ENCODE measurements at places on chromosomes 16 and 17. TPM values are rescaled to one million over a fixed set of nuclear protein-coding genes. Genes with fewer than 3 reads are reported as not detected.

DNAJA3 gene
- polyA plus RNA-seq, result 38.4 TPM

SYT17 gene
- 1.8 TPM for polyA plus RNA-seq

C1QL1 gene
- polyA plus RNA-seq, result 15.1 TPM

TEKT5 gene
- 0.19 TPM for polyA plus RNA-seq

SPEM2 gene
- not detected for polyA plus RNA-seq

KRTAP2-3 gene
- not detected for polyA plus RNA-seq

SLC43A2 gene
- polyA plus RNA-seq, result 19.6 TPM

SLC35B1 gene
- polyA plus RNA-seq, result 33.1 TPM

HAS3 gene
- 13.0 TPM for polyA plus RNA-seq

ARHGDIG gene
- polyA plus RNA-seq, result 0.95 TPM

Measured in urinary bladder (tissue), 4 donors.